Iris pigment epithelial cell (primary cell): ENCODE measurements at places on chromosomes 1 and 21.

GRCh38 chr1:180757657-180758056 is 125.8 kb downstream of the XPR1 start:
- DNase-seq, result no peak

DNA sequence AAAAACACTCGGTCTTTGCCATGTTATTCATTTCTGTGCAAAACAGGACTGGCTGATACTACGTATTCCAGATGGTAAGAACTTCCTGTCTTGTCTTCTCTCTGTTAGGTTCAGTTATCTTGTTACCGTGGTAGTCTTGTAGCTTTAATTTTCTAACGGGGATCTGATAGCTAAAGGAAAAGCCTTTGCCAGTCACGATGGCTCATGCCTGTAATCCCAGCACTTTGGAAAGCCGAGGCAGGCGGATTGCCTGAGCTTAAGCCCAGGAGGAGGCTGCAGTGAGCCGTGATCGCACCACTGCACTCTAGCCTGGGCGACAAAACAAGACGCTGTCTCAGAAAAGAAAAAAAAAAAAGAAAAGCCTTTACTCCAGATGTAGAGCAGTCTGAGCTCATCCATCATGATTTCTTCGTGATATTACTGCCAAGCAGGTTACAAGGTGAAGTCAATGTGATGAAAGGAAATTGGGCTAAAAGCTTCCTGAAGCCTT is 11.1 kb upstream of the MSTO1 start:
- DNase-seq, result peak; percentile 55

DNA sequence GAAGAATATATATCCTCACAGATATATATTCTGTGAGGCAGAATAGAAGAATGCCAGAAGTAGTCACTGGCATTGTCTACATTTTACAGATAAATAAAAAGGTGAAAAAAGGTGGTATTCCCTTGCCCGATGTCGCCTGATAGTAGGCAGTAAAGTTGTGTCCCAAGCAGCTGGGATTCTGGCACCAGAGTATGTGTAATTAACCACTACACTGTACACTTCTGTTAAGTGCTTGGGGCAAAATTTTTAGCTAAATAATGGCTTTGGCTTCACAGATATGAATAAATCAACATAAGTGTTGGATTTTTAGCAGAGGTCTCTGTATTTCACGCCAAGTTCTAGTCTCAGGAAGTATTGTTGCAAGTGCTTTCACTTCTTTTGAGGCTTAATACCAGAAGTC is 13.3 kb upstream of the CASQ2 start:
- DNase-seq, result no peak

DNA sequence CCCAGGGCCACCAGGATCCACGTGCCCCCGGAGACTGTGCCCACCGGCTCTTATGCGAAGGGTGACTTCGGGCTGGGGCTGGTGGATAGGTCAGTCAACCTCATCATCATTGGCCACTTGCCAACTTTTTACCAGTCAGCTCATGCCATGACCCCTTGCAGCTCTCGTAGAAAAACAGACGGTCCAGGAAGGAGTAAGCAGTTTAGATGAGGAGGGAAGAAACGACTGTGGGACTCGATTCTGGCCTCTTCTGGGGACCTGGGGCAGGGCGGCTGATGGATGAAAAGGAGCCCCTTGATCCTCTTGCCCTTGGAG is 41.0 kb downstream of the UBASH3A start:
- DNase-seq, result no peak

GRCh38 chr1:57289781-57290180 is 134.1 kb downstream of the DAB1 start:
- DNase-seq, result no peak

DNA sequence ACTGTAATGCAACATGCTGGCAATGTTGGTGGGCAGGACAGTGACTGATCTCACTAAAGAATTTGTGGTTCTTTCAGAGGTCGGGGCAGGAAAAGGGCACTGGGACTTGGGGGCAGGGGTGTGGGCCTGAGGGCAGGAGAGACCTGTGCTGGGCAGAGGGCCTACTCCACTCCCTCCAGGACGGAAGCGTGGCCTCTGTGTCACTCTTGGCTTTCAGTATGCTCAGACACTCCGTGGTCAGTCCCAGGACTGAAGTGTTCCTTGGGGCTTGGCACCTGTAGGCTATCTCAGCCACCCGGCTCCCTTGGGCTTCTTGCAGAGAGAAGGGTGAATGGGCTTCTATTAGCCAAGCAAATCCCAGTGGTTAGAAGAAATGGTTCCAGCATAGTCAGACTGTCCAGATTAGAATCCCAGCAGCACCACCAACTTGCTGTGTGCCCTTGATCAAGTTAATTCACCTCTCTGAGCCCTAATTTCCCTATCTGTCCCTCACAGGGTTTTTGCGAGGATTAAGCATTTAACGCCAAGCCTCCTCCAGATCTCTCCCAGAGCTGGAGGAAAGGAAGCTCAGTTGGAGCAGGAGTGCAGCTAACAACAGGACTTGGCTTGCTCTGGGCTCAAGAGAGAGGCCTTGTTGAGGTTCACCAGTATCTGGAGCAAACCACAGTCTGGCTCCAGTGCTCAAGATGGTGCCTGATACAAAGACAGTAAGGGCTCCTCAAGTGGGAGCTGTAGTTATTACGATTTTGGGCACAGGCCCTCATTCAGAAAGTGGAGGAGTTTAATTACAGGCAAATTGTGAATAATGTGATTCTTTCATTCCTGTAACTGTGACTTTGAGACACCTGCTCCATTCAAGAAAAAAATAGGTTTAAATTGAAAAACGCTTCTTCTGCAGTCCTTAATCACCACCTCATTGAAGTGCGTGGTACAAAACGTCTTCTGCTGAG is 57.7 kb upstream of the LRP8 start:
- DNase-seq, result no peak

DNA sequence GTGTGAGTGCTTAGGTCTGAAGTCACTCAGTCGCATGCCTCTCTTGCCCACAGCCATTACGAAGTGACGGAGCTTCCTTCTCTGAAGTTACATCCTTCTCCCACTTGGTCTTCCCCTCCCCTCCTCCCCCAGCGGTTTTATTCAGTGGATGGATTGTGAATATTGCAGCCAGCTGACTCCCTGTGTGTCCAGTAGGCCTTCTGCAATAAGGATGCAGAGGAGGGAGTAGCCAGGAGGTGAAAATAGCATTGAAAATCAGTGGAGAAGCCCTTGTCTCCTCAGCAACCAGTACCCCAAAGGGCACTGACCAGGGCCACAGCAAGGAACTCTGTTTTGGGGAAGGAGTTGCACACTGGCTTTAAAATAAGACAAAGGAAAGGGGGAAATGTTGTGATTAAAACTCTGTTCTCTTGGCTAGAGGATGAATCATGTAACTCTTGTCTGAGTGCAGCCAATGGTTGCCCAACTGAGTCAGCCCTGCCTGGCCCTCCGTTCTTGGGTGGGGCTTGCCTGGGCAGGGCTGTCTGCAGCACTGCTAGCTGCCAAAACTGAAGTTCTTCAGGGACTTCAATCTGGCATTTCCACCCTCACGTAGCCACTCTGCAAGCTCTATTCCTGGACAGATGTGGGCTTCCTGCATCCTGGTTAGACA is 4.3 kb downstream of the S100A10 start:
- DNase-seq, result peak; percentile 90

GRCh38 chr1:152043870-152044269 is 7.1 kb upstream of the S100A11 start:
- no peak for DNase-seq

GRCh38 chr1:195082183-195082582 is 1526.1 kb downstream of the KCNT2 start:
- DNase-seq, result peak; percentile 1

DNA sequence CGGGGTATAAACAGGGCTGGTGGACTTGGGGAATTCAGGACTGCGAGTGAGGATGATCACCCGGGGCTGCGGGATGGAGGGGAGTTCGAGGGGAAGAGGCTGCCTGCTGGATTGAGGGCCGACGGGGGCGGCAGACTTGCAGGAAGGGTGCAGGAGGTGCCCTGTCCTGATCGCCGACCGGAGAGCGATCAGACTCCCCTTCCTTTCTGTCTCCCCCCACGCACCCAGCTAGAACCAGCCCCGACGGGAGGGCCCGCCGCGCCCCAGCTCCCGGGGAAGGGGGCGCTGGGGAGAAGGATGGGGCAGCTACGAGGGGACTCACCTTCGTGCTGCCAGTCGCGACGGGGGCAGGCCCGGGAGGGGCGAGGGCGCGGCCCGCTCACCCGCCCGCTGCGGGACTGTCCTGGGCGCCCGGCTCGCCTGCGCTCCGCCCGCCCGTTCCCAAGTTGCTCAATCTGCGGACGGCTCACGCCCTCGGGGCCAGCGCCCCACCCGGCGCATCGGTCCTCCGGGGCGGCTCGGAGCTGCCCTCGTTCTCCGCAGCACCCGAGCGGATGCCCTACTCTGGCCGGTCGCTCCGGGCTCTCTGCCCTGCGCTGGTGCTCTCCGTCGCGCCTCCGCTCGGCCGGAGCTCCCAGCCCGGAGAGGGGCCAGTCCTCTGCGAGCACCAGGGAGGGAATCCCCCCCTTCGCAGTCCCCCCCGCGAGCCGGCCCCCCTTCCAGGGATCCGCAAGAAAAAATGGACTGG is at the start of gene RSPO1:
RSPO1 (minus strand) TSS at position 649 of the 748 bp plus-strand sequence. CDS start 5,231 bp downstream, outside the sequence.
- peak; percentile 32 for DNase-seq

GRCh38 chr1:198203434-198203833 is 46.6 kb downstream of the NEK7 start:
- peak; percentile 27 for DNase-seq

GRCh38 chr1:230306169-230306568 is 120.0 kb downstream of the PGBD5 start:
- no peak for DNase-seq

- no peak for DNase-seq
Observed at GRCh38 chr1:14148526-14148925, 448.5 kb downstream of the PRDM2 start.

DNA sequence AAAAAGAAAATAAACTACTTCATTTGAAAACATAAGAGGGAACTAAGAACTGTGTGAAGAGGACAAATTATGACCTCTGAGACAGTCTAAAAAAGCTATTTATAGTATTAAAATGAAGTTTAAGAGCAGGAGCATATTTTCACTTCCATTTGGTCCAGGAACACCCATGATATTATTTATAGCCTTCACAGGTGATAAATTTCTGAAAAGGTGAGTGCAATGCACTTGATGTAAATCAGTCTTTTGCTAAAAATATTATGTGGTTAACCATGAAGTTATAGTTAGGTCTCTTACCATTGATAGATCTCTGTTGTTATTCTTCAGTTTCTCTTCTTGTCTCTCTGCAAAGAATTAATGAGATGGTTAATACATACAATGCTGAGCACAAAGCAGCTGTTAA is 14.7 kb downstream of the TMCO1 start:
- DNase-seq, result no peak

- peak; percentile 80 for DNase-seq
Observed at GRCh38 chr1:61141288-61142042, 59.1 kb downstream of the NFIA start.

DNA sequence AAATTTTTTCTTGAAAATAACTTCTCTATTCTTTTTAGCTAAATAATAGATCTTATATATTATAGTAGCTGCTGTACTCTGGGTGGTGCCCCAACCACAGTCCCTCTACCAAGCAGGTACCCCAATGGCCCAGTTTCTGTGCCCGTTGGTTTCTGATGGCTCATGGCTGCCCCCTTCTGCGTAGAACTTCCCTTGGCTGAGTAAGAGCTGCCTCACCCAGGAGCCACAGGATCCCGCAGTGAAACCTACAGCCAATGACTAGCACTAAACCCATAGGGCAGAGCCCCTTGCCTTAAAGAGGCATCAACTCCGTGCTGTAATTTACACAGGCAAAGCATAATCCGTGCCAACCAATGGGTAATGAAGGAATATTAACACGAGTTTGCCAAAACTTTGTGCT is 247.5 kb downstream of the USH2A start:
- DNase-seq, result no peak

DNA sequence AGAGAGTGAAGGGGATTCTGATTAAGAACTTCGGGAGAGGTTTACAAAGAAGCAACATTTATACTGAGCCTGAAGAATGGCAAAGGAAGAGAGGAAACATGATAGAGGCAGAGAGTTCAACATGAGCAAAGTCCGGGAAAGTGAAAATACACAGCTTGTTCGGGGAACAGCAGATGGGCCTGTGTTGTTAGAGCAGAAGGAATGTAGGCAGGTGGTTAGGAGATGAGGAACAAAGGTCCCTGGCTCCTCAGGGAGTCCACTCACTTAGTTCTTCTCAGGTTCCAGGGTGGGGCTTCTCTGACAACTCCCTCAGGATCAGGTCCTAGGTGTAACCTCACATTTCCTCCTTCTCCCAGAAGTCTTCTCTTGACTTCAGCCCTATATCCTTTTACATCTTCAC is 5.1 kb upstream of the ZNF326 start:
- no peak for DNase-seq

- peak; percentile 66 for DNase-seq
Observed at GRCh38 chr1:232553809-232554208, 76.1 kb downstream of the SIPA1L2 start.

DNA sequence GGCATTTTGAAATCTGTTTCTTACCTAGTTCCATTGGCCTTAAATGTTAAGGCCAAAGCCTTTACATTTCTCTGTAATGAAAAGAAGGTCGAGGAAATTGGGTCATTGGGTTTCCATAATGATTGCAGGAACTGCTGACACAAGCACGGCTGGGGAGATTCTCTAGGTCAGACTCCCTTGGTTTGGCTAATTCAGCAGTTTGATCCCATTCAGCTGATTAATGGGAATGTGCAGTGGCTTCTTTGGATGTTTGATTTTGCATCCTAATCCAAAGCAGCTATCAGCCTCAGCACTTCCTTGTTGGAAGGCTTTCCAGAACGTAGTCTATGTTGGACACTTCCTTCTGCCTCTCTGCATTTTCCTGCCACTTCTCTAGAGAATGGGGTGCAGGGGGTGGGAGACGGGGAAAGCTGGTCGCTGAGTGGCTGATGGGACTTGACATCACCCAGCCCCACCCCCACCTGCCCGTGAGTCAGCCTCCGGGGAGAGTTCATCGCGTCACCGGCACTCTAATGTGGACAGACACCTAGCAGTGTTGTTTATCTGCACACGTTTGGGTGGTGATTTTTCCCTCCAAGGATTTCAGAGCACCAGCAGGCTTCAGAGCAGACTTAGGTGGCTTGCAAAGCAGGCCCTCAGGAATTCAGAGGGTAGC is 5.4 kb downstream of the PSEN2 start:
- DNase-seq, result peak; percentile 80

- DNase-seq, result no peak
Observed at GRCh38 chr1:199979071-199979470, 48.4 kb upstream of the NR5A2 start.

GRCh38 chr21:44783020-44783696 is 18.5 kb downstream of the UBE2G2 start:
- no peak for DNase-seq

GRCh38 chr1:220592714-220593113 is 64.8 kb downstream of the MARK1 start:
- no peak for DNase-seq

DNA sequence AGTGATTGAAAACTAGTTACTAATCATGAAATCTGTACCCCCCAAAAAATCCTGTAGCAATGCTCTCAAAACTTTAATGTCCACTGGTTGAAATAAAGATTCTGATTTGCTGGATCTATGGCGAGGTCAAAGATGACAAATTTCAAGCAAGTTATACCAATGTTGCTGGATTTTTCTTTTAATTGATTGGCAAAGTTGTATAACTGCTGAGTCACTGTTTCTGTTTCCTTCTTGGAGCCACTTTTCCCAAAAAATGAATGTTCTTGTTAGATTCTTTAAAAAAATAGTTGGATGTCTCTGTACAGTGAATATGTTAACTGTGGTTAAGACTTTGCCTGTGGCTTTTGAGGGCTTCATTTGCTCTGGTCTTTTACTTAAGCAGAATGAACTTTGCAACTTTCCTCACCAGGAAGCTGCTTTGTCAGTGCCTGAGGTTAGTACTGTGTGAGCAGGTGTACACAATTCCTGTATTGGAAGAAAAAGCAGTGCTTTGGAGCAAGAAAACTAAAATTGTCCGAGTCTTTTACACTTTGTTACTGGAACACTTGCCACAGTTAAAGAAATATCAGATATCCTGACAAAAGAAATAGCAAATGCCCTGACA is 1211.9 kb downstream of the MRPL39 start:
- no peak for DNase-seq
